ENCODE measurements at places on chromosomes 3 and 15.
A peak's percentile ranks its signal among the peaks of the same experiment; 100 is the strongest.

DNA sequence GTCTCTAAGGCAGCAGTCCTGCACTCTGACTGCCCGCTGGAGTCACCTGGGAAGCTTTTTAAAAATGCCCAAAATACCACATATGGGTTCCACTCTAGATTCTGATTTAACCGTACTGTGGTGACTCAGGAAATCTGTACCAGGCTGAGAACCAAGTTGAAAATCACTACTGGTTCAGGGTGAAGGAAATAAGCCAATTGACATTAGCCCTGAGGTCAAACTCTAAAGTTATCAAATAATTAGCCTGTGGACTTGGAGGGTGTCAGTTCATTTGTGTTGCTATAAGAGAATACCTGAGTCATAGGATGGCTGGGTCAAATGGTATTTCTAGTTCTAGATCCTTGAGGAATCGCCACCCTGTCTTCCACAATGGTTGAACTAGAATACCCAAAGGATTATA, 321.7 kb upstream of the ROPN1 start:
- no peak for DNase-seq

- DNase-seq: no peak
These were observed 767.0 kb downstream of the OTOL1 start for GRCh38 chr3:162263596-162263995.

DNA sequence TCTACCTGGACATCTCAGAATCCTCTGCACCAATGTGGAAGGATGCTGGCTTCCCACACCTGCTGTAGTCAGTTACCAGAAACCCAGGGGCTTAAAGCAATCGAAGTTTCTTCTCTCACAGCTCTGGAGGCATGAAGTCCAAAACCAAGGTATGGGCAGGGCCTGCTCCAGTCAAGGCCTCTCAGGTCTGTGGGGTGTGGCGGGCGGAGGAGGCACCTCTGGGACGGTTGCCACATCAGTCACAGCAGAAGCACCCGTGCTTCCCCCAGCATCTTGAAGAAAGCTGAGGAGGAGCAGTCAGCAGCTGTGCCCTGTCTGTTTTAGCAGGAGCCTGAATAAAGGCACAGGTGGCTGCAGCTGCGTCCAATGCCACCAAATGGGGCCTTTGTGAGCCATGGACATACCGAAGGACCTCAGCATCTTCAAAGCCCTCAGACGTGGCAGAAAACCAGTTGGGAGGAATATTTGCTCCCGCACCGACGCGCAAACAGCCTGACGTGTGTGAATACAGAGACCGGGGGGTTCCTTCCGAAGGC, 68.9 kb downstream of the TFRC start:
- no peak for DNase-seq

DNA sequence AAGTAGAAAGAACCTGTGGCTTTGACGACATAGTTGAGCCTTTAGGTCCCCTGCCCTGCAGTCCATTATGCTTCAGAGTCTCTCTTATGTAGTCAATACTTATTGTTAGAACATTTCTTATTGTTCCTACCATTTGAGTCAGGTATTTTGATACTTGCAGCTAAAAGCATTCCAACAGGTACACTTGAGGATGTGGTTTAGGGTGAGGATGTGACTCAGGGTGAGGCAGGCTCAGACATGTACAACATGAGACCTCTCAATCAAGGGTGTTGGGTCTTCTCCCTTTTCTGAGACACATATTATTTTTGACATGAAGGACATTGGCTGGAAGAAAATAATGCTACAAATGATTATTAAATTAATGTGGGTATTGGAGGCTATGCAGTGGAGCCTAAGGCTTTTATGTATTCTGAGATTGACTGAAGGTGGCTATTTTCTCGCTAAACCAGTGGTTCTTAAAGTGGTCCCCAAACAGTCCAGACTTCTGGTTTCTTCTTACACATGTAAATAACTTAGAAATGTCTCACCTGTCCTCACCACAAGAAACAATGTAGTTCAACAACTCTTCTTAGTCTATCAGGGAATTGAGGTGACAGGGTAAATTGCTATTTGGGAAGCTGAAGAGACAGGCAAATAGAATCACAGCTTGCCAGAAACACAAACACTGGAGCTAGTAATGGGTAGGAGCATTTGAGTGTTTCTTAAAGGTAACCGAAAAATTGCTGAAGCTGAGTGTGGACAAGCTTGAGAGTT, 135.5 kb upstream of the ZPLD1 start:
- no peak for DNase-seq

- DNase-seq: peak; percentile 80
These were observed at the start of gene C15orf39 for GRCh38 chr15:75201616-75202250. TSS of gene C15orf39 (plus strand) at chr15:75201882. CDS start at chr15:75206049, 4,167 bp downstream.

DNA sequence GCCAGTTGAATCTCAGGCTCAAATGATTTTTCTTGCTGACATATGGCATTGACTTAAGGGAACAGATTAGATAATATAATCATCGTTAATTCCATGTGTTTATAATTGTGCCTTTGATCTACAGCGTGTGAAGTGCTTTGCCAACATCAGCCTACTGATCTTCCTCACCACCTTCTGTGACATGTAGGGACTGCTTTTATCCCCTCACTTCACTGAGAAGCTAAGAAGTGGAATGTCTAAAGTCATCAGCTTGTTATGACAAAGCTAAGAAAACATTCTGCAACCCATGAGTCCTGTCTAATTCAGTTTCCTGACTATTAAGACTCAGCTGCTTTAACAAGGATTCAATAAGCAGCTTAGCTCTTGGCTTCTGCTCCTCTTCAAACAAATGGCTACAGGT, 106.0 kb downstream of the MYH15 start:
- no peak for DNase-seq

GRCh38 chr3:42839616-42840015, 30.4 kb downstream of the ACKR2 start:
- DNase-seq: peak; percentile 57

DNA sequence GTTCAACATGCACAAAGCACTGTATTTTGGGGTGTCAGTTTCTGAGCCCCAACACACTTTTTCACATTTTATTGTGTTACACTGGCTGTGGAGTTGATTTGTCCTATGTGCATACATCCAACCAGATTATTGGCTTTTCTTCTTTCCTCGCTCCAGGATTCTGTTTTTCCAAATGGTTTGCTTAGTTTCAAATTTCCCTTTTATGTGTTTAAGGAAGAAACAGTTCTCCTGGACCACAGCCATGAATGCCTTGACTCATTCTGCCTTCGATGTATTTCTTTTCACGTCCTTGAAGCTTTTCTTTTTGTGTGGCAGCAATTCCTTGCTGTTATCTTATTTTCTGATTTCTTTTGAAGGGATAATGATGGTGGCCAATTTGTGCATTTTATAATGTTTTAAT, 53.8 kb downstream of the CACNA2D3 start:
- no peak for DNase-seq

- no peak for DNase-seq
These were observed 275.5 kb downstream of the MECOM start for GRCh38 chr3:169387751-169388696.

DNA sequence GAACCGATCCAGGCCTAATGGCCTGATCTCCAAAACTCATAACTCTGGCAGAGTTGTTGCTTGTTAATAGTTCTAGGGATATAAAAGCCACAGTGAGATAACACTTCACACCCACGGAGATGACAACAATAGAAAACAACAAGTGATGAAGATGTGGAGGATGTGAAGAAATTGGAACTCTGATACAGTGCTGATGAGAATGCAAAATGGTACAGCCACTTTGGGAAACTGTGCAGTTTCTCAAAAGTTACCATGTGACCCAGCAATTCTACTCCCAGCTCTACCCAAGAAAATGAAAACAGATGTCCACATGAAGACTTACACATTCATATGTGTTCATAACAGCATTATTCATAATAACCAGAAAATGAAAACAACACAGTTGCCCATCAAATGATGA, 3.8 kb downstream of the CMTM7 start:
- DNase-seq: no peak

DNA sequence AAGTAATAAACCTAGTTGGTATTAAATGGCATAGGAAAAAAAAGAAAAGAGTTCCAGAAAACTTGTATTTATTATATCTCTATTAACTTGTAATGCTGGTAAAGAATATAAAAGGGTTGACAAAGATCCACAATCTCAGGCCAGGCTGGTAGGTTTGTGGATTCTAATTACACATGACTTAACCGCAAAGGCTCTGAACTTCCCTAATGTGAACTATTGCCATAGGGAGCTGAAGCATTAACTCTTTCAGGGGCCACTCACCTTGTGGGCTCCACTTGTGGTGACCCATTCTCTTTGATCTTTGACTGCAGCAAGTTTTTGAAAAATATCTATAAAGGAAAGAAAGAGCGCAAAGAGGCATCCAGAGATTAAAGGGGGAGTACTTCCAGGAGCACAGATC, 58.5 kb downstream of the NEK10 start:
- no peak for DNase-seq

DNA sequence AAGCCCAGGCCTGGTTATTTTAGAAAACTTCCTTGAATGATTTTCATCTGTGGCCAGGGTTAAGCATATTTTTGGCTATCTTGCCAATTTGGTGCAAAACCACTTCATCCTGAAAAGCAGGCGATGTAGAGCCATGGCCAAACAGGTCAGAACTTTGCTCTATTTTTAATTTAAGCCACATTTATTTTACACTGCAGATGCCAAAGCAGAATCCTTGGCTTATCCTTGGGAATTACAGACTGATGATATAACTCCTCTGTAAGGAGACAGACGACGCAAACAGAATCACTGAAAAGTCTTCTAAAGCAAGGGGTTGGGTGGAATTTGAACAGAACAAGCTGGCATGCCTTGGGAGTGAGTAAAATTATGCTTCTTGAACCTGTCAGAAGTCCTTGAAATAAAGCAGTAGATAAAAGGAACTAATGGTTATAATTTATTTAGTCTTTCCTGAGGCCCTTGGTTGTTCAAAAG, 121.9 kb downstream of the CHST2 start:
- DNase-seq: no peak

GRCh38 chr3:190227064-190227463, 95.2 kb downstream of the CLDN1 start:
- no peak for DNase-seq

DNA sequence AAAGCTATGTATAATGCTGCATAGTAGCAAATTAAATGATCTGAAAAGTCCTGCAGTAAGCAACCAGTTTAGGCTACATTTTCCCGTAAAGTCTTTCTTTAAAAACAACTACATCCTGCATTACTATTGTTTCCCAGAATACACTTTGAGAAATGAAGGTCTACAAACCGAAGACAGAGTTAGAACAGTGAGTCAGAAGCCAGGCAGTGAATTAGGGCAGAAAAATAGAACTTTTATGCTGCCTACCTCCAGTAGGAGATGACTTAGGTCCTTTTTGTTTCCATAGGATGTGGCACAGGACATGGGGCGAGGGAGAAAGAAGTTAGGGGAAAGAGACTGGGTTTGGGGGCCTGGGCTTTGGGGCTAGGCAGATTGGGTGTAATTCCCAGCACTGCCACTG, 127.3 kb downstream of the PPM1L start:
- no peak for DNase-seq

DNA sequence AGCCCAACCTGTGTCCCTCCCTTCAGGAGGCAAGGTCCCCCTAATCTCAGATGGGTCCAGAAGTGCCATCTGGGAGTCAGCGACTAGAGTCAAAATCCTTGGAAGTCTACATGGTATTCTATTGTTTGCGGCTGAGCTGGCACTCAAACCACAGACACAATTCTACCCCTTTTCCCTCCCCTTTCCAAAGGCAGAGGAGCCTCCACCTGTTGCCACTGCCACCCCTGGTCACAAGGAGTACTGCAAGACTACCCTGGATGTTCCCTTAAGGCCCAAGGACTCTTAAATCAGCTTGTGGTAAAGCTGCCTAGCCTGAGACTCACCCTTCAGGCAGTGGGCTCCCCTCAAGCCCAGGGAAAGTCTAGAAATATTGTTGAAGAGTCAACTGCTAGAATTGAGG, 4.3 kb upstream of the OR5H6 start:
- no peak for DNase-seq

- no peak for DNase-seq
These were observed 11.9 kb downstream of the ATP8B4 start for GRCh38 chr15:50107157-50107556.

GRCh38 chr3:23547905-23548650, 257.7 kb upstream of the UBE2E1 start:
- no peak for DNase-seq

- DNase-seq: no peak
These were observed 85.5 kb downstream of the LARS2 start for GRCh38 chr3:45473841-45474240.

DNA sequence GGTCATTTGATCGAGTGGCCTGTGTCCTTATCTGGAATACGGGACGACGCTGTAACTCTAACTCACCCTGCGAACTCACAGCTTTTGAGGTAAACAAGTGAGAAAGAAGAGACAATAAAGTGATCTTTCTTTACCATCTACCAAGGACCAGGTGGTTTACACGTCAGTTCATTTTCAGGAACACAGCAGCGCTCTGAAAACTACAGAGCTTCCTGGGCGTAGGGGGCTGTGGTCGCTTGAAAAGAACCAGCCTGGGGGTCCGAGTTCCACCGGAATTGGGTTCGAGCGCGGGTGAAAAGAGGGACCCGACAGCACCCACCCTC, 357 bp downstream of the KIAA1143 start:
- DNase-seq: no peak

- no peak for DNase-seq
These were observed 569.6 kb downstream of the EPHB1 start for GRCh38 chr3:135364676-135365075.

DNA sequence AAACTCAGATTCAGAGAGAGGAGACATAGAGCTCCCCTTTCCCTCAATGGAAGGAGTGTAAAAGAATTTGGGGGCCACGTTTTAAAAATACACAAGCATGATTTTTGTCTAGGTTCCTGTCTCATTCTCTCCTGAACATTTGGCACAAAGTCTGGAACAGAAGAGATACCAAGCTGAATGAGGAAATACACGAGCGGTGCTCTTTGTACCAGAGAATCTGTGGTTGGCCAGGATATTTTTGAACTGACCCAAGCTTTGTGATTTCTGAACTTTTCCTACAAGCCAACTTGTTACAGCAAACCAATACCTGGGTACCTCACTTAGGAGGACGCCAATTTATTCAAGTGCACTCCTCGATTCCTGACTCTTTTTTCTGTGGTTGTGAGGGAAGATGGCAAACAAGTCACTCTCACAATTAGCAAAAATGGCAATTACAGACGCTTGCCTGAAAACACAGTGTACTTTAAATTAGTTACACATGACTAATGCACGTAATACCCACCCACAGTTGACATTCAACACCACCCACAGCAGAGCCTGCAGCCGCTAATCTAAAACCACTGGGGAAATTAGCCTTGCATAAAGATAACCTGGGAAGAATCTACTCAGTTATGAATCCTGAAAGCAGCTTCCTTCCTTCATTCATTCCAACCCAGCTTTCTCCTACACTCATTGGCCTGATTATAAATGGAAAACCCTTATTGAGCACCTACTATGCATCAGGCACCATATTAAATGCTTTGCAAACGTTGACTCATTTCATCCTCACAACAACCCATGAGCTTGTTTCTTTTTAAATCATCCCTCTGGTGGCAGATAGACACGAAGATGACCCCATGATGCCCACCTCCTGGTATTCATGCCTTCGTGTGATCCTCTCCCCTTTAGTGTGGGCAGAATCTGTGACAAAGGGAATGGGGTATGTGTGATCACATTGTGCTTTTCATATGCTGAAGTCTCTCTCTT, 293.5 kb downstream of the KBTBD8 start:
- DNase-seq: no peak

All from CD4-positive, alpha-beta T cell treated with Interleukin-1 beta for 1 hour (primary cell).